ENCODE measurements at places on chromosomes 11 and 22.

GRCh38 chr22:20469110-20469868 lies 26.3 kb downstream of the KLHL22 start:
- DNase-seq, result no peak

DNA sequence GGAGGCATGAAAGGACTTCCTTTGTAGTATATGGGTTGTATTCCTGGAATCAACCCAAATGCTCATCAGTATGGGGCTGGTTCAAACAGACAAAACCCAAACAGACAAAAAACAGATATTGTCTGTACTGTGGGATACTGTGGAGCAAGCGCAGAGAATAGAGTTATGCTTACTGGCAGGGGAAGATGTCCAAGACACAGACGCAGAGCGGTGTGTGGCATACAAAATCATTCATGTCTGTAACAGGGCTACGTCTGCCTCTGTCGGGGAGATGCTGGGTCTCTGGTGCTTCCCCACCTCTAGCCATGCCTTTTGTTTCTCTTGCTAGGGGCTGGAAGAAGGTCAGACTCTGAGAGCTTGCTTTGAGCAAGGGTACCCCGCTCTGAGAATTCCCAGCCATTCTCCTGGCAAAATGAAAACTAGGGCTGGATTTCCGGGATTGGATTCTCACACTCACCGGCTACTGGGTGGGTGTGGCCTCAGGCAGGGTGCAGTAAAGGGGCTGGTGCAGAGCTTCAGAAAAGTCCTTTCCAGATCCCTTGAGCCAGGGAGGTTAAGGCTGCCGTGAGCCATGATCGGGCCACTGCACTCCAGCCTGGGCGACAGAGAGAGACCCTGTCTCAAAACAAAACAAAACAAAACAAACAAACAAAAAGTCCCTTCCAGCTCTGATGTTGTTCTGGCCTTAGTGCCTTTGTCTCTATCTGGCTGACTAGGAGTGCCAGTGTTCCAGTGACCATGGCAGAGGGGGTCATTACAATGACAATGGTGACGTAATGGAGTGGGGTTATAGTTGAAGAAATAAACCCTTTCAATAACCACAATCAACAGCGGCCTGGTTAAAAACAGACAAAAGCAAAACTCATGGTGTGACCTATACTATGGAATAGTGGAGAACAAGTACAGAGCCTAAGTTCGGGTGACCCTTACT lies 2.9 kb upstream of the ABCC8 start:
- no peak for DNase-seq

DNA sequence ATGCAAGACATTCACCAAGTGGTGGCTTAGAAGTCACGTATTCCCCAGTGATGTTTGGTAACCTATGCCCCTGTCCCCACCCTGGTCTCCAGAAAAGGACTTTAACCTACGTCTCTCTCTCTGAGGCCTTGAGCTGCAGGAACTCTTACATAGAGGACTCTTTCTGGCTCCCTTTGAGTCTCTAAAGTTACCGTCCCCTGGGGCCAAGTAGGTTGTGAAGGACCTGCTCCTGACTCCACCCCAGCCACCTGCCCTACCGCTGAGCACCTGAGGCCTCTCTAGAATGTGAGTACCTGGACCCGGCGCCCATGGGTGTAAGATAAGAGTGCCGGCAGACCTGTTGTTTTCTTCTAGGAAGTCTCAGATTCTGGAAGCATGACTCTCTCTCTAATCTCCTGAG lies 95.4 kb downstream of the TIMP3 start:
- DNase-seq, result no peak

GRCh38 chr11:68939583-68940555 lies 36.2 kb downstream of the IGHMBP2 start:
- no peak for DNase-seq

DNA sequence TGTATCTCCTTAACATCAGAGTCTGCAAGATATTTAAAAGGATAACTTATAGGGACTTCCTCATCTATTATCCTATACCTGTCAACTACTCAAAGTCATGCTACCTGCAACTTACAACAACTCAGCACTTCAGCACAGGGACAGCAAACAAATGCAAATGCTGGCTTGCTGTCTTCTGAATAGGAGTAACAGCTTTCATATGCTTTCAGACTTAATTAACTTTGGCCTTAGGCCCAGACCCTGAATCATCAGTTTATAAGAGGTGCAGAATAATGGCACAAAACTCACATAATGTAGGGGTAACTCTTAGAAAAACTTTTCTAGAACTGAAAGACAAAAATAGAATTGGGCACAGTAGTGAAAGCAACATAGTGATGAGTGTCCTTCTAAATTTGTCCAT lies 953.4 kb downstream of the DLG2 start:
- no peak for DNase-seq

DNA sequence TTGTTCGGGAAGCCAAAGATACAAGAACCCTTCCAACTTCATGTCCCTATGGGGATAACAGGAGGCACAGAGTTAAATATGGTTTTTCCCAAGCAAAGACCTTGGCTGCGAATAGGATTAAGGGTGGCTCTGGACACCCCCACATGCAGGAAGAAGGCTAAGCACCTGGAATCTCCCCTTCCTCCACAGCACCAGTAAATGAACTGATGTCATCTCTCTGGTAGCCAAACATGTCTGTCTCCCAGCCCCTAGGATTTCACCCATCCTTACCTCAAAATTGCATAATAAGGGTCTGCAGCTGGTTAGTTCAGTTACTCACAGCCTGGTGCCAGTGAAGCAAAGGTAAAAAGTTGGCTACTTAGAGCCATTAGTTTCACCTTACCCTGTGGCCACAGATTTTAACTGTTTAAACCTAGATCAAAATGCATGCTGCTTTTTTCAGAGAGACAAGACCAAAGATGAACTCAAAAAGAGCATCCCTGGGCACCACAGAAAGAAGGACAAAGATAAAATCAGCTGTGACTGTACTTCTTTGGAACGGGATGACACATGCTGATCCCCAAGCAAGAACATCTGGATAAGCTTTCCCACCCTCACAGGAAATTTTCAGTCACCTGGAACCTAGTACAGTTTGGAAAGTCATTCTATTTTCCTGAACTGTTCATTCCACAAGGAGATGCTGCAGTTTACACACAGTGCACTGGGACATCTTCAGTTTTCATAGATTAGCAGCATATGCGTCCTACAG lies 77.2 kb upstream of the AKIP1 start:
- DNase-seq, result no peak

DNA sequence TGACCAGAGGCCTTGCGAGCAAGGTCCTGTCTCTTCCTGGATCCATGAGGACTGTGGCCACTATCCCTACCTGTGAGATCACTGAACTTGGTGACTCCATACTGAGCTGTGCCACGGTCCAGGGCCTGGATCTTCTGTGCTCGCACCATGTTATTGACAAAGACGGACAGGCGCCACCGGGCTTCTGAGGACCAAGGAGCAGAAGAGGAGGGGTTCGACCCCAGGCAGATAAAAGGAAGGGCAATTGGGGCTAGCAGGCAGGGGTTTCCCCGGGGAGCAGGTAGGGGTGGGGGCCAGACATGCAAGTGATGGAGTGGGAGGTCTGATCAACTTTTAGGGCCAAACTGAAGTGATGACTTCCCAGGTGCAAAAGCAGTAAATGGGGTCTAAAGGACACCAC lies 2.2 kb downstream of the CTSF start:
- no peak for DNase-seq

- no peak for DNase-seq
These were observed 15.3 kb upstream of the RASL10A start for GRCh38 chr22:29330753-29331152.

- no peak for DNase-seq
These were observed 52.5 kb downstream of the C22orf31 start for GRCh38 chr22:29009148-29009547.

DNA sequence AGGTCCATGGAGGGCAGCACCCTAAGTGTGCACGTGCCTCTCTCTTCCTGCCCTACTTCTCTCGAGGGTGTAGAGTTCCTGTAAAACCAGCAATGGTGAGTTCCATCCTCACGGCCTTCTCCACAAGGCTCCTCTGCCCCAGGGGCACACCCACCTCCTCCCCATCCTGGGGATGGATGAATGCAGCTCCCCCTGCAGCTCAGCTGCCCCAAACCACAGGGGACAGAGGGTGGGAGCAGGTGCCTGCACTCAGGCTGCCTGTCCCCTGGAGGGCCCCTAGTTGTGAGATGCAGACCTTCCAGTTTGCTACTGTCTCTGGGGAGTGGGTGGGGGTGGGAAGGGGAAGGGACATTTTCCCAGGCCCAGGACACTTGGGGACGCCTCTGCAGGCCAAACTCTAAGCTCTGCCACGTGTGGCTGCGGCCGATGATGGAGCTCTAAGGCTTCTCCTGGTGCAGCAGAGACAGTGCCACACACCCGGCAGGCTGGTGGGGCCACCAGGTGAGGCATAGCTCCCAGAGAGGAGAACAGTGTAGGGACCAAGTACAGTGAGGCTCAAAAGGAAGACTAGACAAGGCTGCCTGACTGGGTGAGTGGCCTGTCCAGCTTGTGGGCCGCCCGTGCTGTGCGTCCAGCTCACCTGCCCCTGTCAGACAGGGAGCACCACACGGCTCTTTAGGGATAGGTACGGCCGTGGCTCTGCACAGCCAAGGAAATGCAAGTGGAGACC lies 540.9 kb downstream of the TBC1D22A start:
- no peak for DNase-seq

- no peak for DNase-seq
These were observed 2.0 kb downstream of the BACE1 start for GRCh38 chr11:117313828-117314768.

DNA sequence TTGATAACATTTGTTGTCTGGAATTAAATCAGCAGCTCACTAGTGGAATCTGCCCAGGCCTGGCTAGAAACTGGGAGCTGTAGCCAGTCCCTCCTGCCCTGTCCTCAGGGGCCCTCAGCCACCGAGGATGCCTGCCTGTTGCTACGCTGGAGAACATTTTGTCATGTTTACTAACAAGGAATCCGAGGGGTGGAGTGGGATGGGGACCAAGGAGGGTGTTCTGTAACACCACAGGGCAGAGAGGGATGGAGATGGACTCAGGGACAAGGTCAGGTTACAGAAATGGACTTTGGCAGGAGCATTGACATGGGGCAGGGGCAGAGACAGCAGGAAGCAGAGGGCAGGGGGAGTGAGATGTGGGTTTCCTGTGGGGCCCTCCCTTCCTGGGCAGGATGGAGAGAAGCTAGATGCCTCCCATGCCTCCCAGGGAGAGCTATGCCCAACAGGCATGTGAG lies 45.8 kb upstream of the AMPD3 start:
- no peak for DNase-seq

Measured in T-cell (primary cell).